ENCODE measurements at places on chromosomes 5 and 9.
A peak's percentile ranks its signal among the peaks of the same experiment; 100 is the strongest.

GRCh38 chr5:40916226-40916625, 6.9 kb downstream of the C7 start:
- no peak overlapping the region for H3K4me3 ChIP-seq
- H3K27me3 ChIP-seq = no peaks in the 10 kb centered on the region
- no peaks in the 10 kb centered on the region for H3K4me1 ChIP-seq
- no peak overlapping the region for H3K27ac ChIP-seq
- H3K36me3 ChIP-seq = no peaks in the 10 kb centered on the region
- DNase-seq = no peak

DNA sequence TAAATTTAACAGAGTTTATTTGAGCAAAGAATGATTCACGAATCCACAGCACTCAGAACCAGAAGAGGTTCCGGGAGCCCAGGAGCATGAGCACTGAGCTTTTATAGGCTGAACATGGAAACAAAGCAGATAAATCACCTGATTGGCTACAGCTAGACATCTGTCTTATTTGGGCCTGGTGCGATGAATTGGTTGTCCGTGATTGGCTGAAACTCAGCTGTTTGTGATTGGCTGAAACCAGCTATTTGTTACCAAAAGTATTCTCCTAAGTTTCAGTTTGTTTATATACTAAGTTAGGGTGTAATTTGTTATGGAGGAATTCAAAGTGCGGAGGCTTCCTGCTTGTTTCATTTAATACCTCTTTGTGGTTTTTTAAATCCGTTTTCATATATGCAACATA, 15.8 kb upstream of the LCP2 start:
- peak overlapping the region; percentile 10 for H3K27ac ChIP-seq
- no peaks in the 10 kb centered on the region for H3K4me1 ChIP-seq
- DNase-seq = no peak
- no peaks in the 10 kb centered on the region for H3K36me3 ChIP-seq
- no peak overlapping the region for H3K4me3 ChIP-seq

GRCh38 chr9:98191671-98192502, 550 bp downstream of the CORO2A start:
- H3K27ac ChIP-seq = peak overlapping the region; percentile 93
- H3K36me3 ChIP-seq = no peaks in the 10 kb centered on the region
- H3K4me3 ChIP-seq = peak overlapping the region; percentile 84
- no peaks in the 10 kb centered on the region for H3K27me3 ChIP-seq

GRCh38 chr5:140540227-140540626, 7.2 kb upstream of the EIF4EBP3 start:
- peaks cover 15% of the 10 kb centered on the region for H3K36me3 ChIP-seq
- H3K27ac ChIP-seq = no peak overlapping the region
- H3K27me3 ChIP-seq = no peaks in the 10 kb centered on the region
- no peak for DNase-seq

- no peaks in the 10 kb centered on the region for H3K27me3 ChIP-seq
- no peaks in the 10 kb centered on the region for H3K4me1 ChIP-seq
- no peaks in the 10 kb centered on the region for H3K36me3 ChIP-seq
- no peak overlapping the region for H3K4me3 ChIP-seq
- H3K27ac ChIP-seq = no peak overlapping the region
- DNase-seq = no peak
Measured at GRCh38 chr9:87270221-87270847, 227.3 kb upstream of the DAPK1 start.

GRCh38 chr5:39449591-39449990, 24.8 kb upstream of the DAB2 start:
- no peak overlapping the region for H3K4me3 ChIP-seq
- no peaks in the 10 kb centered on the region for H3K36me3 ChIP-seq
- H3K4me1 ChIP-seq = no peaks in the 10 kb centered on the region
- no peak overlapping the region for H3K27ac ChIP-seq
- DNase-seq = no peak

DNA sequence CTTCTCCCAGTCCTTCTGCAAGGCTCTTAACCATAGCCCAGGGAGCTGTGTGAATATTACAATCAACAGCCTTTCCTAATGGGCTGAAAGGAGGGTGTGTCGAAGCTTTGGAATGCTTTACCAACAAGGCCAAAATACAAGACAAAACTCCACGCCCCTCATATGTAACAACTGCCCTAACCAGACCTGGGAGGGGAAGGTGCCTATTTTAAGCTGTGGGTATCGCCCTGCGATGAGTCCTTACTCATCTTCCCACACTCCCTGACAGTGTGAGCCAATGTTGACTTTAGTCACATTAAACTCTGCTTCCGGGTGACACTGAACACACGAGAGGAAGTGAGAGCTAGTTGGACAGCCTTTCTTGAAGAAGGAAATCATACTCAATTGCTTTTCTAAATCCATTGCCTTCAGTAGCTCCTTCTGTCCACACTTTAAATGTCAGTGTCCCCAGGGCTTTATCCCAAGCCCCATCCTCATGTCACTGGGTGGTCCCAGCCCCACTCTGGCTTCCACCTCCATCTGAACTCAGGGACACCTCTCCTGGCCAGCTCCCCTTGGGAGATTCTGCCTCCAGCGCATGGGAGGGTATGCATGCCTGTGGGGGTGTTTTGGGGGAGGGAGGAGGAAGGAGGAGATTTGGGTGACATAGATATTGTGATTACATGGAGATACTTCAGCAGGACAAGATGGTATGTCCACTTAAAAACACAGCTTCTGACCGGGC, 6.5 kb upstream of the TBC1D9B start:
- H3K4me3 ChIP-seq = no peak overlapping the region
- peaks cover 6% of the 10 kb centered on the region for H3K4me1 ChIP-seq
- H3K27me3 ChIP-seq = no peaks in the 10 kb centered on the region
- peak; percentile 68 for DNase-seq

- DNase-seq = no peak
- no peak overlapping the region for H3K4me3 ChIP-seq
- peaks cover 5% of the 10 kb centered on the region for H3K27me3 ChIP-seq
- H3K4me1 ChIP-seq = no peaks in the 10 kb centered on the region
- no peaks in the 10 kb centered on the region for H3K36me3 ChIP-seq
- no peak overlapping the region for H3K27ac ChIP-seq
Measured at GRCh38 chr9:33686942-33687341, 108.4 kb upstream of the PRSS3 start.

- no peak overlapping the region for H3K4me3 ChIP-seq
- no peaks in the 10 kb centered on the region for H3K36me3 ChIP-seq
- no peak for DNase-seq
- peaks cover 3% of the 10 kb centered on the region for H3K4me1 ChIP-seq
- H3K27ac ChIP-seq = no peak overlapping the region
Measured at GRCh38 chr5:14168793-14169262, 25.7 kb downstream of the TRIO start.

GRCh38 chr5:32687499-32687831, 23.7 kb upstream of the NPR3 start:
- no peak for DNase-seq
- no peaks in the 10 kb centered on the region for H3K4me1 ChIP-seq
- no peak overlapping the region for H3K27ac ChIP-seq
- H3K36me3 ChIP-seq = no peaks in the 10 kb centered on the region

DNA sequence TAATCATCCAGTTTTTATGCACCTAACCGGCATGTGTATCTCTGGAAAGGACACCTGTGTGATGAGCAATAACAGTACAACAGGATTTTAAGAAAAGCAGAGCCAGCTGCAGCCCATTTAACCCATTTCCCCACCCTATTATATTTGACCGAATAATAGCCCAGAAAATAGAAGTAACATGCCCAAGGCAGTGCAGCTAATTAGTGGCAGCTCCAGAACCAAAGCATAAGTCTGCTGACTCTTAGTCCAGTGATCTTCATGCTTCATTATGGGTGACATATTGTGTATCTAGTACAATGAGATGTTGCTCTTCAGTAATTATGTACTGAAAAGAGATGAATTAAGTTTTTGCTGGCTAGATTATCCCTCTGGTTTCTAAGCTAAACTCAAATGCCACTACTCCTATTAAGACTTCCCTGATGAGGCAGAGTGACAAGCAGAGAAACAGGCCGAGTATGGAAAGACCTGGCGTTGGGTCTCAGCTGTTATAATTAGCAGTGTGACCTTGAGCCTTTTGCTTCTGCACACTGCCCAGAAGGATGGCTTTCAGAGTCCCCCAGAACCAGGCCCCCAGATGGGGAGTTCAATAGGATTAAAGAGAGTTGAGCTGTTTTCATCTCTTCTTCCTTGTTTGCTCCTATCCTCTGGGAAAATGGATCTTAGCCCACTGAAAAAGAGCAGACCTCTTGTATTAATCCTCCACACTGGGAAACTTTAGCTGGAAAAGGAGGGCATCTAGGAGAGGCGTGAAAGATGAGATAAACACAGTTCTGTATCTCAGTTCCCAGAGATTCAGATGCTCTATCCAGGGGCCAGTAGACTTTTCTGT, 10.8 kb upstream of the C1QTNF3 start:
- H3K27ac ChIP-seq = no peak overlapping the region
- DNase-seq = no peak
- H3K4me3 ChIP-seq = no peak overlapping the region
- H3K36me3 ChIP-seq = no peaks in the 10 kb centered on the region
